ENCODE measurements at places on chromosomes 12 and 14.

DNA sequence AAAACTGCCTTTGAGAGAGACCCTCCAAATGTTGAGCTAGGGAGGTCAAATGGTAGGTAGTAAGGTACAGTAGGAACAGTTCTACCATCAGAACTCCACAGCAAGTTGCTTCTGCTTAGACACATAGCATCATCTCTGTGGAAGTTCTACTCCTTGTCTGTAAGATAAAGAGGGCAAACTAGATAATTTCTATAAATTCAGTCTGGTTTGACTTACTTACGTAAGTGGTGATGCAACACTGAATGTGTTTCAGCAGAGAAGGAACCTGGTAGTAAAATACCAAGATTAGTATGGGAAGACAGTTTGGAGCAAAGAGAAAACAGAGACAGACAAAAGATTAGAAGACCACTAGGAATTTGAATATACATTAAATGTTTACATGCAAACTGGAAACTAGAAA is 42.0 kb downstream of the KITLG start:
- DNase-seq: no peak

DNA sequence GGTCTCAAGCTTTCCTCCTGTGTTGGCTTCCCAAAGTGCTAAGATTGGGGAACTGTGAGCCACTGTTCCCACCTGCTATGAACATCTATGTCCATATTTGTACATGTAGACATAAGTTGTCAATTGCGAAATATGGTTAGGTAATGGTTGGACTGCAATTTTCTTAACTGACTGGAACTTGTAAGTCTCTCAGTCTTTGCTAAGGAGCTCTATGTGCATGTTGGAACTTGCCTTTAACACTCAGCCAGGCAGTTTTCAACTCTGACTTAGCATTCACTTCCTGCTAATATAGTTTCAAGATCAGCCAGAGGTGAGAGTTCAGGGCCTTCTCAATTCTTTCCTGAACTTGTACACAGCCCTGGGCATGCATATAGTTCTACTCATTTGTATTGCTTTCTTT is 44.5 kb upstream of the EEA1 start:
- DNase-seq: peak; percentile 87

DNA sequence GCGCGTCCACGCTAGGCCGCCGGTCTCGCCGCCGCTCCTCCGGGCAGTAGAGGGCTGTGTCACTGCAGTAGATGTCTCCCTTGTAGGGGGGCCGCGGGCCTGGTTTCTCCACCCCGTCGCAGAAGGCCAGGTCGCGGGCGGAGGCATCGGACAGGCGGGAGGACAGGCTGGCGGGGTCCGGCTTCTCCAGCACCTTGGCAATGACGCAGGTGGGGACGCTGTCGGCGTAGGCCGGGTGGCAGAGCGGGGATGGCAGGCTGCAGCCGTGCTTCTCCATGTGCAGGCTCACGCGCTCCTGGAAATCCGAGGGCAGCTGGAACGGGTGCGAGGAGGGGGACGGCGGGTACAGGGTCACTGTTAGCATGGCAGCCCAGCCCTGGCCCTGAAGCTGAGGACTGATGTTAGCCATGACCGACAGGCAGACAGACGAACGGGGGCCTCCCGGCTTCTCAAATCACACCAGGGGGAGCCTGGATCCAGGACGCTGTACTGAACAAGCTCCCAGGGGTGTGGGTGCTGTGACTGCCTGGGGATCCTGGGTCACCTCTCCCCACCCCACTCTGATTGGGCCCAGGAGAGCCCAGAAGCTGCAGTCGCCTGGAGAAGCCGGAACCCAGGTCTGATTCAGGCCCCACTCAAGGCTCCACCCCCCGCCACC is 48.1 kb downstream of the BEGAIN start:
- DNase-seq: no peak

DNA sequence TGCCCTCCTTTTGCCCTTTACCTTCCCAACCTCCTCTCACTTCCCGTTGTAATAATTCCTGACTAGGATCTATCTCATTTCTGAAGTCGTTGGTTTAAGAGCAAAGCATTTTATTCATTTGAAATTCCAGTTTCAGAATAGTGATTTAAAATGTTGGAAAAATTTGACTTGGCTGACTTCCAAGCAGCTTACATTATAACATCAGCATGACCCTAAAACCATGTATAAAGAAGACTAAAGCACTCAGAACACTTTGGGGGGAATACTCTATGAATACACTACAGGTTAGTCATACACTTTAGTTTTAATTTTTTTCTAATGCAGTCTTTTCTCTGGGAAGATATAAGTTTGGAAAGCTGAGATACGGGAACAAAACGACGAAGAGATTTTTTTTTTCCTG is 161.1 kb downstream of the BTG1 start:
- peak; percentile 83 for DNase-seq

- DNase-seq: no peak
Measured at GRCh38 chr14:64640839-64641238, 63.4 kb upstream of the PLEKHG3 start.

DNA sequence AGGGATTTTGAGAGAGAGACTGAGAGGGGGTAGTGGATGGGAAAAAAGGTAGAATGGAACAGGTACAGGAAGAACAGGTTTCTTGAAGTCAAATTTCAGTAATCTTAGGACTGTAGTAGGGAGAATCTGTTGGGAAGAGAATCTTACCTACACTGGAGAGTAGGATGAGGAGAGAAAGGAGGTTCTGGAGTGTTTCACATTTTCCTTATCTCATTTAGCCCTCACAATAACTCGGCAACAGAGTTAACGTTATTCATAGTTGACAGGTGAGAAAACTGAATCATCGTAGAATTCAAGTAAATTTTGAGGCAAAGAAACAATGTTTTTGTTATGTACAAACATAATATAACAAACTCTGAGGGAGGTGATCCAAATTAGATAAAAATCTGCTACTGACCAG is 17.2 kb upstream of the STRN3 start:
- no peak for DNase-seq

DNA sequence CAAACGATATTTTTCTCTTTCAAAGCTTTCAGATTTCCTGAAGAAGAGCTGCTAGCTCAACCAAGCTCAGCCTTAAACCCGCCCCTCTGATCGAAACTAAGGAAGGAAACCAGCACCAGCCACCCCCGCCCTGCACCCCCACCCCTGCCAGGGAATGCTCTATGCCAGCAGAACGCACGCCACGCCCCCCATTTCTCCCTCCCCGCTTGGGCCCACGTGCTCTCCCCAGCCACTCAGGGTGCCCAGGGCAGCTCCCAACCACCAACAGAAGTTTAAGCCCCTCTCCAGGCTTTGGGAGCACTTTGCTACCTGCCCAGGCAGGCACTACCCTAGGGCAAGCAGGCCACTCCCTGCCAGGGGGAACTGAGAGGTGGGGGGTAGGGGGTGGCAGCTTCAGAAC is 18.8 kb upstream of the KRT78 start:
- no peak for DNase-seq

DNA sequence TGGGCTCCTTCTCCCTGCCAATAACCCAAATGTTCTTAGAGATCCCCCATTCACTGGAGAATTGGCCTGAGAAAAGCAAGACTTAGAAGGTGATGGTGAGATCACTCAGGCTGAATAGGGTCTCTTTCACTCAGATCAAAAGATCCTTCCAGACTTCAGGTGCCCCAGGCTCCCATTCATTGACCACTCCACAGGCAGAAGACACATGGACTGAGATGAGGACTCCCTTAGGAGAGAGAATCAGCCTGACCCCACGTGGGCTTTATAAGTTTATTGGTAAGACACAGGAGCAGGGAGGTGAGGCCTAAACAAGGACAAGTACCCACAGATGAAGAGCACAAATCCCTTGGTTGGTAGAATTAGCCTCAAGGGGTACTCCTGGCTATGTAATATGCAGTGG is 6.1 kb upstream of the KRT72 start:
- no peak for DNase-seq

- no peak for DNase-seq
Measured at GRCh38 chr12:118498171-118498570, 121.8 kb downstream of the SUDS3 start.

DNA sequence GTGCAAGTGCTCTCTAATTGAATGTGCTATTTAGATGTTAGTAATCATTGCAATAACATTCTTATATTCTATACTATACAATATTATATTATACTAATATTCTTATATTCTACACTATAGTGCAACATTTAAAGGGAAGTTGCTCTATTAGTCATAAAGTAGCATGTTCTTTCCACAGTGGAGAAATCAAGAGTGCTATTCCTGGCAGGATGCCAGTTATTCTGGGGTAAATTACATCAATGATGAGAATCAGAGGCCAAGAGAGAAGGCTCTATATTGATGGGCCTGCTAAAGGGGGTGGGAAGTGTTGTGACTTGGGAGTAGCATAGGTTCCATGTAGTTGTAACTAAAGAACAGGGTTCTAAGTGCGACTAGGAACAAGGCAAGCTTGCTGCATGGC is 121.5 kb downstream of the SLC15A5 start:
- no peak for DNase-seq

DNA sequence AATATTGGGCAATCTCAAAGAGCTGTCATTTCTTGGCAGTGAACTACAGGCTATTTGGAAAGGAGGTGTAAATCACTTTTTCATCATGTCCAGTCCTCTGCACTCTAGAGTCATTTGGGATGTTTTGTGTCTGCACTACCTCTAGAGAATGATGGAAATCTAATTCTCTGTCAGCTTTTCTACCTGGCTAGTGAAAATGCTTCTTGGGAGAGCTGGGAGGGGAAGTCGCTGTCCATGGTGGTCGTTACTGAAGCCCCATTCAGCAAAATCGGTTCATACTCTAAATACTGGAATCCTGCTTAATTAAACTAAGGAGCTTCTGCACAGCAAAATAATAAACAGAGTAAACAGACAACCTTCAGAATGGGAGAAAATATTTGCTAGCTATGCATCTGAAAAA is 251.8 kb downstream of the APAF1 start:
- DNase-seq: peak; percentile 5

DNA sequence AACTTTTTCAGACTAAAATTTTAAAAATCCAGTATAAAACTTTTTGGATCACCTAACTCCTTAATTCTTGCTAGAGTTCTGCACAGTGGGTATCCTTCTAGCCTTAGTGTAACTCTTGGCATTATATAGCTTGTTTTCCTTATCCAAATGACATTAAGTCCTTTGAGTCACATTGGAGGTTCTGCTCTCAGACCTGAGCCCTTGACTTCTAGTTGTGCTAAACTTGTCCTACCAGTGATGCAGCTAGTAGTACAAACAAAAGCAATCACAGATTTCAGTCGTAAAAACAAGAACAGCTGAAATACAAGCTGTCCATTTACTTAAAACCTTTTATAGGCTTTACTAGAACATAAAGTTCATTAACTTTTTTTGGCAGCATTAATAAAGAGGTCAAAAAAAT is 10.5 kb downstream of the ZBTB1 start:
- DNase-seq: no peak

- DNase-seq: no peak
Measured at GRCh38 chr14:86481104-86481503, 951.2 kb downstream of the FLRT2 start.

GRCh38 chr14:25055992-25056687 is 6.2 kb upstream of the STXBP6 start:
- peak; percentile 53 for DNase-seq

DNA sequence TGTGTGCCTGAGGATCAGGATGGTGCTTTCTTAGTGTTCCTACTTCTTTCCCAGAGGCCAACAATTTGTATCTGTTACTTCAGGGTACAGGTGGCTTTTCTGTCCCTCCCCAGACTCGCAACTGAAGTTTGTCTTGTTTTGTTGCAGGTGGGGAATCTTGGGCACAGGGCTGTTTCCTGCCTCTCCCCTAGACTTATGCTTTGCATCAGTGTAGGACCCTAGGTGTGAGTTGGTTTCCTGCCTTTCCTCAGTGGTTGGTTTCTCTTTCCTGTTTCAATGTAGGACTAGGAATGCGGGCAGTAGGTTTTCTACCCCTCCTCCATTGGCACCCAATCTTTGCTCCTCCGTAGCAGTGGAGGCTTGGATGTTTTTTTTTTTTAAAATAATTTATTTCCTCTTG is 87.0 kb downstream of the TRMT5 start:
- DNase-seq: no peak

DNA sequence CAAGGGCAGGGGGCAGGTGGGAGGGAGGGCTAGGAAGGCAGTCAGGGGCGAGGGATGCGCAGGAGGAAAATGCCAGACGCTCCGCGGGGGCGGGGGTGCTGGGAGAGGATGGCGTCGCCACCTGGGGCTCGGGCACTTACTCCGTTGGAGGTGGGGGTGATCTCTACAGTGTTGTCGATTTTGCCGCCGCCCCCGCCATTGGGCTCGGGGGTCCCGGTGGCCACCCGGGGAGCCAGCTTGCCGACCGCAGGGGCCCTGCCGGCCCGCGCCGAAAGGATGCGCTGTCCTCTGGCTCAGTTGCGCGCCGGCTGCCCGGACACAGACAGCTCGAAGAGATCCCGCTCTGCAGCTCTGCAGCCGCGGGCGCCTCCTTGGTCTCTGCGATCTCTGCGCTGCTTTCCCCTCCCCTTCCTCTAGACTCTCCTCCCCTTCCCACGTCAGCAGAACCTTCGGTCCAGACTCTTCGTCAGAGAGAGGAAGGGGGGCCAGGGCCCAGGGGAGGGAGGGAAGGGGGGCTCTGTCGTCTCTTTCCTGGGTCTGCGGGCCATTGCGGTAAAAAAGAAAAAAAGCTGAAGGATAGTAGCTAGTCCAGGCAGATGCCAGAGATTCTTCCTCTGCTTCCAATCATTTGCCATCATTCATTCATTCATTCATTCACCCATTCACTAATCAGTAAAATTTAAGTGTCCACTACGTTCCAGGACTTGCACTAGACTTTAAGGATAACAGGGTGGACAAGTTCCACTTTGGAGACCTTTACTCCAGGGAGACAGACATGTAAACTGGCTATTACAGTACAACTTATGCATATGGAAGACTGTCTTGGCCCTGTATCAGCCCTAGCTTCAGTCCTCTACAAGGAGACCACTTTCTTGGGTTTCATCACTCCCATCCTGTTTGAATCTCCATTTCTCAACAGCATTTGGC is at the start of gene SLC22A17:
SLC22A17 (minus strand) TSS at position 382 of the 927 bp plus-strand sequence.
- peak; percentile 93 for DNase-seq

DNA sequence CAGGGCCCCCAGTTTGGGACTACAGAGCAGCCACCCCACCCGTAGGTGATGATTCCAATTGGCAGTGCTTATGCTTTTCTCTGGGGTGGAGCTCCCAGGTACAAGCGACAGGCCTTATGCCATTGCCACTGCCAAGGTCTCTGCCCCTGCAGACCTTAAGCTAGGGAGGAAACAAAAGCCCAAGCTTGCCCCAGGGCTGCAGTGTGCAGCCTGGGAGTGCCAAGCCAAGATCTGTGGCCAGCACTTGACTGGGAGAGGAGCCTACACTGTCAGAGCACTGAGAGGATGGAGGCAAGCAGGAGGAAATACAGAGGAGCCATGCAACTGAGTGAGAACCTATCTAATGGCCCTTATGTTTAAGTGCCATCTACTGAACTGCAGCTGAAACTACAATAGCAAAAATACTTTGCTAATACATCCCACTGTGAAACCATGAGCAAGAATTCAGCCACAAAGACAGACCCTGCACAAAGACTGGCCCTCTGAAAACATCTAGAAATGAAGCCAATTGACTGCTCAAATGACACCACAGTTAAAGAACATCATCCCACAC is 17.7 kb upstream of the ASCL1 start:
- DNase-seq: no peak

GRCh38 chr12:122022393-122023338 is 982 bp downstream of the BCL7A start:
- DNase-seq: peak; percentile 25

- DNase-seq: peak; percentile 56
Measured at GRCh38 chr12:63064080-63064479, 86.9 kb downstream of the AVPR1A start.

GRCh38 chr14:55645145-55645544 is 65.1 kb downstream of the KTN1 start:
- DNase-seq: no peak

GRCh38 chr14:86243158-86243557 is 713.2 kb downstream of the FLRT2 start:
- DNase-seq: no peak

Measured in fibroblast of skin of abdomen (primary cell).